SK-MEL-5 (cell line): ENCODE measurements at places on chromosomes 13 and 19. TPM values are rescaled to one million over a fixed set of nuclear protein-coding genes. Genes with fewer than 3 reads are reported as not detected.

- no peak for DNase-seq
Observed at GRCh38 chr13:87302931-87303330, 368.2 kb upstream of the SLITRK5 start.

CDX2 gene
- total RNA-seq, result 2.5 and 4.4 TPM in 2 replicates

- peak; percentile 34 for DNase-seq
Observed at GRCh38 chr19:50003810-50004419, 21.3 kb downstream of the VRK3 start.

GRCh38 chr19:16303755-16304154, 20.9 kb upstream of the KLF2 start:
- no peak for DNase-seq

GRCh38 chr13:98385606-98386005, 191.3 kb downstream of the STK24 start:
- DNase-seq, result no peak

PRR36 gene
- total RNA-seq, result 0.72 TPM in 1 of 2 replicates, not detected in the other

DNA sequence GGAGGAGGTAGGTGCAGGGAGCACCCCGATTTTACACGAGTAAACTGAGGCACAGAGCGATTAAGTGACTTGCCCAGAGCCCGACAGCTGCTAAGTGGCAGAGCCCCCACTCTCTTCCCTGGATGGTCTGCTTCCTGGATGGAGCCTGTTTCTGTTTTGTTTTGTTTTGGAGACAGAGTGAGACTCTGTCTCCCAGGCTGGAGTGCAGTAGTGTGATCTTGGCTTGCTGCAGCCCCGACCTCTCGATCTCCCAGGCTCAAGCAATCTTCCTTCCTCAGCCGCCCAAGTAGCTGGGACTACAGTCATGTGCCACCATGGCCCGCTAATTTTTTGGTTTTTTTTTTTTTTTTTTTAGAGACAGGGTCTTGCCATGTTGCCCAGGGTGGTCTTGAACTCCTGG, 17.3 kb downstream of the BICRA start:
- DNase-seq, result no peak

DNA sequence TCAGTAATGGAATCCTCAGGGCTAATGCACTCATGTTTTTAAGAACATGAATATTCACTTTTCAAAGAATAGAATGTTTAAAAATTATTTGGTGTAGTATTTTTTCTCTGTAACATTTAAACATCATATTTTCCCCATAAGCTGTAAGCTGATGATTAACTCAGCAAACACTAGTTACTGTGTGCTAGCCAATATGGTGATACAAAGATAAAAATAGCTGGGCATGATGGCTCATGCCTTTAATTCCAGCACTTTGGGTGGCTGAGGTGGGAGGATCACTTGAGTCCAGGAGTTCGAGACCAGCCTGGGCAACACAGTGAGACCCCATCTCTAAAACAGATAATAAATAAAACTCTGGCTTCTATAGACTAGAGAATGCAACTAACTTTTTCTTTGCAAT, 13.2 kb downstream of the RNF17 start:
- no peak for DNase-seq

DNA sequence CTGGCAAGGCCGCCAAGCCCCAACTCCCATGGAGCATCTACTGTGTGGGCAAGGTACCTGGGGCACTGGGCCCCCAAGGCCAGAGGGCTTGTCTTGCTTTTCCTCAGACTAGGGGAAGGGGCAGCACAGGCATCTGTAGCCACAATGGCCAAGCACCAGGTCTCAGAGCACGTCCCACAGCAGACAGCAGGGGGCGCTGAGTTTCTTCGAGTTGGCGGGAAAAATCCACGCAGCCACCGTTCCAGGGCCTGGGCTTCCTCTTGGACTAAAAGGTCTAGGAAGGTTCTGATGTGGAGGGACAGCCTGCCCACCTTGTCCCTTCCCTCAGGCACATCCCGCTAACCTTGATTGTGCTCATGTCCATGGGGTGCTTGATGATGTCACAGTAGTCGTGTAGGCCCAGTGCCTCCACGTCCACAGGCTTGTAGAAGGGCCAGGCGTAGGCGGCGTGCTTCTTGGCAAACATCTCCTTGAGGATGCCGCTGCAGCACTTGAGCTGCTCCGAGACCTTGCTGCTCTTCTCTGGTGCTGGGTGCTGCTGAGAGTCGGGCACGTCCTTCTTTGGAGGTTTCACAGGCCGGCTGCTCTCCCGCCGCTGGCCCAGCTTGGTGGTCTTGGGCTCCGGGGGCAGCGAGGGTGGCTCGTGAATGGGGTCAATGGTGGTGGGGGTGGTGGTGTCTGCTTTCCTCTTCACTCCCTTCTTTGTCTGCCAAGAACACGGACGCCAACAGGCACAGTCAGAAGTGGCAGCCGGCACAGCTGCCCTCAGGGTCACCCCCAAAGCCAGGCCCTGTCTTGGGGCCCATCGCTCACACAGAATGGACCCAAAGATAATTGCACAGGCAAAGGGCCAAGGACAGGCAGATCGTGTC, 32.0 kb upstream of the EPHX3 start:
- peak; percentile 68 for DNase-seq

SELENOV gene
- total RNA-seq, result not detected in 2 replicates

GRCh38 chr13:59963383-59963782, 200.3 kb downstream of the DIAPH3 start:
- DNase-seq, result no peak

VSTM2B gene
- total RNA-seq, result not detected in 2 replicates

RBM42 gene
- 54.5 and 58.2 TPM in 2 replicates for total RNA-seq
